ENCODE measurements at places on chromosomes 11 and 22.

GRCh38 chr22:23837496-23837859, 1.3 kb downstream of the DERL3 start:
- DNase-seq = no peak

DNA sequence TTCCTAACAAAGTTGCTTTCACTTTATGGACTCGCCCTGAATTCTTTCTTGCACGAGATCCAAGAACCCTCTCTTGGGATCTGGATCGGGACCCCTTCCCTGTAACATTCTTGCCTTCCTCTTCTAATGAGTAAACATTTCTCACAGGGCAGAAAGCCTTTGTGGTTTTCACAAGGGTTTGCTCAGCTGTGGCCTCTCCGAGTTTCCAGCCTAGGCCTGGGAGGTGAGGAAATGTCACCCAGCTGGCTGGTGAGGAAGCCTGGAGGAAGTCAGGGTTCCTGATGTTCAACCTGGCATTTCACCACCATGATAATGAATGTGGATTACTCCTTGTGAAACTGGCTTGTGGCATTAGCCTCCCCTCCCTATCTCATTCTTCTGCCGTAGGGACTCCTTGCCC, 224.9 kb downstream of the DSCAML1 start:
- DNase-seq = no peak

DNA sequence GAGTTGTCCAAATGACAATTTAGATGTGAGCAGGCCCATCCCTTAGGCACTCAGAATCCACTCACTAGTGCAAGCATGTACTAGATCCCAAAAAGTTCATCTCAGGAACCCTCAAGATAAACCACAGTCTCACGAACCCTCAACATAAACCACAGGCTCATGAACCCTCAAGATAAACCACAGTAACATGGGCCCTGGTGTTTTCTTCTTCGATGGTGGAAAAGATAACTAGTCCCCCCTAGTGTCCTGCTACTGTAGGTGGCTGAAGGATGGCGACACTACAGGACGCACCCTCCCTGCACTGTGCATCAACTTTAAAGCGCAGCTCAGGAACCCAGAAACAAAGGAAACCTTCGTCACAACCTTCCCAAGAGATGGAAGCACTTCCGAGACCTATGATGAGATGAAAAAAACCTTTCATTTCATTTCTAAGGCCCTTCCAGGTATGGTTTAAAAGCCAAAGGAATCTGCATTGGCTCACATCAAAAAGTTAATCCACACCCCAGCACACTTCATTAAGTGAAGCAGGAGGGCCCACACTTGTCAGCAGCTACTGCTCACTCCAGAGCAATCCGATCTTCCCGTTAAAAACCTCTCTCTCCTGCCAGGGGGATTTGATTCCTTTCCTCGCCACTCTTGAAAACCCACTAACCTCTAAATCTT, 2.4 kb downstream of the LARGE1 start:
- no peak for DNase-seq

DNA sequence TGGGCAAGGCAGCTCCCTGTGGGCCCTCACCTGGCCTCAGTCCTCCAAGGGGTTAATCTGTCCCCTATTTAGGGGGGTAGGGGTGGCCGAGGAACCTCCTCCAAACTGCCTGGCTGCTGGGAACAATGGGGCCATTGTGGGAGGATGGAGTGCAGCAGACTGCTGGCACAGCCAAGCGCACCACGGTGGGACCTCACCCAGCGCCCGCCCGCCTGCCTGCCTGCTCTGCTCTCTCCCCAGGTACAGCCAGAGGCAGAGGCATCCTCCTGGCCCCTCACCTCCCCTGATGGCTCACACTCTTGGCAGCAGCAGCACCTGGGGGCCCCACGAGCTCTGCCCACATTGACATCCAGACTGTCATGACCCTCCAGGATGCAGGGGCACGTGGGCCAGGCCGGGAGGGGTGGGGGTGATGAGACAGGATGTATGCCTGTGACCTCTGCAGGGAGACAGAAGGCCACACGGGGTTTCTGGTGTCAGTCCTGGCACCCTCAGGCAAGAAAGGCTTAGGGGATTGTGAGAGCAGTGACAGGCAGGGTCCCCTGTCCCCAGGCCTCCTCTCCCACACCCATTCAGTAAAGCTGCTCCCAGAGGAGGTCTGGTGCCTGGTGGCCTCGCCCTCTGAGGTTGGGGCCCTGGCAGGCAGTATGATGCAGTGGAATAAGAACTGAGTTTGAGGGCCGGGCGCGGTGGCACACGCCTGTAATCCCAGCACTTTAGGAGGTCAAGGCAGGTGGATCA, 11.4 kb downstream of the BCL9L start:
- DNase-seq = no peak

DNA sequence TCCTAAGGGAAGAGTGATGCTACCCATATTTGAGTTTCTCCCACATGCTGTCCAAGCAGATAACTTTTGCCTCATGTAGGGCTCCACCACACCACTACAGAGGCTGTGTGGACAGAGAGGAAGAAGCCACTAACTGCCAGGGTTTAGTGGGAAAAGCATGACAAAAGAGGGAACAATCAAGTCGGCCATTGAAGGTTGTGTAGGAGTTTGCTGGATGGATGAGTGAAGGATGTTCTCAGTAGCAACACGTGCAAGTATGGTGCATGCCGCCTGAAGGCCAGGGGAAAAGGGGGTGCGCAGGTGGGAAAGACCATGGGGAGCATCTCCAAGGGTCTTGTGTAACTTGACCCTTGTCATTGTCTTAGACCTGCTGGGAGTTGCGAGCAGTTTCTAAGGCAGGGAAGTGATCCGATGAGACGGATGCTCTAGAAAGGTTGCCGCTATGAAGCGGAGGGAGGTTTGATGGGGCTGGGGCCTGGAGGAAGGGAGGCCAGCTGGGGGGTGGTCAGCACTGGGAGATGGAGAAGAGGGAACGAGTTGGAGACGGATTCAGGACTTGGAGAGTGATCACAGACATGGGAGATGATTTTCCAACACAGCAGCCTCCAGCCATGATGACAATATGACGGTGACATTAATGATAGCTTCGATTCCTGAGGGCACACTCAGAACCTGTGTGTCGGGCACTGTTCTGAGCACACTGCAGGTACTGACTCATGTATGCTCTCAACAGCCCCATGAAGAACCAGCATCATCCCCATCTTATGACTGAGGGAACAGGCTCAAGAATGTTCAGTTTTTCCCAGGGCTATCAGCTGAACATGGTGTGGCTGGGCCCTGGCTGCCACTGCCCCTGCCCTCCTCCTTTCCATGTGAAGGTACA, 53.7 kb downstream of the CD6 start:
- DNase-seq = no peak

GRCh38 chr11:115741376-115742107, 237.3 kb upstream of the CADM1 start:
- DNase-seq = no peak

- DNase-seq = no peak
Observed at GRCh38 chr11:134118006-134118405, 49.1 kb downstream of the JAM3 start.

DNA sequence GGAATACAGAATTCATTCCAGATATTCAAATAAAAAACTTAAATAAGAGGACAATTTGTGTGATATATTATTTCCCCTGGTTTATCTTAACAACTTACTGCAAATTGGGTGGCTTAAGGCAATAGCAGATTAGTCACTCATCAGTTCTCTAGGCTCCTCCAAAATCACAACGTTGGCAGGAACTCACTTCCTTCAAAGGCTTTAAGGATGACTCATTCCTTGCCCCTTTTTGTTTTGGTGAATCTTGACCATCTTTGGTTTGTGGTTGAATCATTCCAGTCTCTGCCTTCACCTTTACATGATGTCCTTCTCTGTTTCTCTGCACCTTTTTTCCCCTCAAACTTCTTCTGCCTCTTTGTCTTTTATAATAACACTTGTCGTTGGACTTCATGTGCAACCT, 3.4 kb downstream of the OR10AG1 start:
- DNase-seq = no peak

DNA sequence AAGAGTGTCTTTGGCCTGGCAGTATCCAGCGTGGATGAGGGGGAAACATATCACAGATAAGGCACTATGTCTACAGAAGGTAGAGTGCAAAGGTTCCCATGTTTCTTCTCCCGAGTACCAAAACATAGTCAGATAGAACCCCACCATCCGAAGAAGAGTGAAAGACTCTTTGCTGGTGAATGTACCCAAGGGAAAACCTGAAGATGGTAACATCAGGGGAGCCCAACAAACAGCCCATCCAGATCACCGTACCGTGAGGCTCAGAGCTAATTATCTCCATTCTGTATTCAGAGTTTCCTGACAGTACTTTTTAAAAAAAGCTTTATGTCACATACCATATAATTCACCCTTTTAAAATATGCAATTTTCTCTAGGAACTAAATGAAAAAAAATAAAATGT, 44.4 kb downstream of the RAB30 start:
- DNase-seq = no peak

- no peak for DNase-seq
Observed at GRCh38 chr11:1102996-1103395, 28.3 kb downstream of the MUC2 start.

DNA sequence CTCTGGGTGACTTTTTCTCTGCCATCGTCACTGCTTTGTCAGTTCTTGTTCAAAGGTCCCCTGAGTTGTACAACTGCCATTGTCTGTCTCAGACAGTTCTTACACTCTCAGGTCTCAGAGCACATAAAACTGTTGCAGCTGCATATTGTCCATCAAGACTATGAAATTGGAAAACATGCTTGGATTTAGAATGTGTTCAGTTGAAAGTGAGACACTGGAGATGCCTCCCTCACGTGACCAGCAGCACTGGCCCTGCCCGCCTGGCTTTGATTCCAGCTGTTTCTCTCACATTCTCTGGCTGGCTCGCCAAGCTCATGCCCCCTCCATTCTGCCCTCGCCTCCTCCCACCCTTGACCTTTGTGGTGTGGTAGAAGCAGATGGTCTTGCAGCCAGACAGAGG, 244.2 kb downstream of the NTM start:
- no peak for DNase-seq

DNA sequence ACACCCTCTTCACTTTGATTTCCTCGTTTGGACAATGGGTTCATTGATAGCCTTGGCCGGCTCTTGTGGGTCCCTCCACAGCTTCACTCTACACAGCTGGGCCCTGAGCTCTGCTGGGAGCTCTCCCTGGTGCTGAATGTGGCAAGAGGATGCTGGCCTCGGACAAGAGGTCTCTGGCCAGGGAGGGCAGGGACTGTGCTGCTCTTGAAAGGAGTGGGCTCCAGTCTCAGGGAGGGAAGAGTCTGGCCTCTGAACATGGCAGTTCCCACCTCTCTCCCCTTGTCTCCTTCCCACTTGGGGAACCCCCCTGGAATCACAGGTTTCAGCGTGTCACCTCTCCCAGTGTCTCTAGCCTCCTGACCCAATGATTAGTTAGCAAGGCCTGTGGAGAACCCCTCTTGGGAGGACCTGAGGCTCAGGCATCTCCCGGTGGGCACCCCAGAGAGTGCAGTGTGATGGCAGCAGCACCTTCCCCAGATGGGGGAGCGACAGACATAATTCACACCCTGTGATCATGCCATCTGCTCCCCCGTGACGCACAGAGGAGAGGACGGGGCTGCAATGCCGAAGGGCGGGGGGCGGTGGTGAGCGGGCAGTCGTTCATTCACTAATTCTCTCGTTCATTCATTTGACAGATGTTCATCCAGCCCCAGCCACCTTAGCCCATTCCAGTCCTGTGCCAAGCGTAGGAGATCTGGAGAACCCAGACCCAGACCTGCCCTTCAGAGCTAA, 2.8 kb upstream of the CABP7 start:
- DNase-seq = peak; percentile 25

DNA sequence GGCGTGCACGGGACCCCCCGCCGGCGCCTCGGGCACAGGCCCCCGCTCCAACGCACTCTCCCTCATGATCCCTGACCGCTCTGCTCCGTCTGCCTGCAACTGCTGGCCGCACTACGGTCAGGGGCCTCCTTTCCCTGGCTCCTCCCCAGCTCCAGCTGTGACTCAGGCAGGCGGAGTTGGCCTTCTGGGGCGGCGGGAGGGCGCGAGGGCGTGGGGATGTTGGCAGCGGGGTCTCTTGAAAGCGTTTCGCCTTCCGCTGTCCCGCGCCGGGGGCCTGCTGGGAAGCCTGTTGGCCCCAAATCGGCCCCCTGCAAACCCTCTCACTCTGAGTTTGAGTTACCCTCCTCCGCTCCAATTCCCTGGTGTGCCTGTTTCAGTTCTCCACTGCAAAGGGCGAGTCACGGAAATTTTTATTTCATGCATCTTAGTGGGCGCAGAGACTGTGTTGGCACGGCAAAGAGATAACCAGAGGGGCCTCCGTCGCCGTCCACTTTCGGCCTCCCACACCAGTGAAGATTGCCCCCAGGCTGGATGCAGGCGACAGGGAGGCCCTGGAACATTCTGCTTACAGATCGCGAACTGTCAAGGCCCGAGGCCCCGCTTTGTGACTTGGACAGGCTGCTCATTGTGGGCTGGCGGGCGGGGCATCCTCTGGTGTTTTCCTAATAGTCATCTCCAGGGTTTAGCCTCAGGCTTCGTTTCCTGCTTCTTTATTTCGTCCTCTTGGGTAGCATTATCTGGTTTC, at the start of gene CAVIN3:
TSS of gene CAVIN3 (minus strand) at position 91 of the 745 bp plus-strand sequence. CDS start at position 66, 25 bp downstream.
- DNase-seq = peak; percentile 66

DNA sequence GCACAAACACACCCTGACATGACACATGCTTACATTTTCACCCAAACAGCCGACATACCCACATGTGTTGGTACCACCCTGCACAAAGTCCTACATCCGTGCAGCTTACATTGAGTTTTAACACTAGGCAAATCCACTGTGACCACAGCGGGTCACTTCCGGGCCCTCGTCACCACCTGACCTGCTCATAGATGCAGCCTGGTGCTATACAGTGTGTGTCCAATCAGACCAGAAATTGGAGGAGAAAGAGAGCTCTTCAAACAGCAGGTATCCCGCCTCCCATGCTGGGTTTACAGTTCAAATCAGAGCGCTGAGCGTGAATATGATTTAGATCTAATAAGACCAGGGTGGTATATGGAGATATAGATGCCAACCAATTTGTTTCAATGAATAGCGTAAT, 35.4 kb downstream of the PHF21B start:
- no peak for DNase-seq

DNA sequence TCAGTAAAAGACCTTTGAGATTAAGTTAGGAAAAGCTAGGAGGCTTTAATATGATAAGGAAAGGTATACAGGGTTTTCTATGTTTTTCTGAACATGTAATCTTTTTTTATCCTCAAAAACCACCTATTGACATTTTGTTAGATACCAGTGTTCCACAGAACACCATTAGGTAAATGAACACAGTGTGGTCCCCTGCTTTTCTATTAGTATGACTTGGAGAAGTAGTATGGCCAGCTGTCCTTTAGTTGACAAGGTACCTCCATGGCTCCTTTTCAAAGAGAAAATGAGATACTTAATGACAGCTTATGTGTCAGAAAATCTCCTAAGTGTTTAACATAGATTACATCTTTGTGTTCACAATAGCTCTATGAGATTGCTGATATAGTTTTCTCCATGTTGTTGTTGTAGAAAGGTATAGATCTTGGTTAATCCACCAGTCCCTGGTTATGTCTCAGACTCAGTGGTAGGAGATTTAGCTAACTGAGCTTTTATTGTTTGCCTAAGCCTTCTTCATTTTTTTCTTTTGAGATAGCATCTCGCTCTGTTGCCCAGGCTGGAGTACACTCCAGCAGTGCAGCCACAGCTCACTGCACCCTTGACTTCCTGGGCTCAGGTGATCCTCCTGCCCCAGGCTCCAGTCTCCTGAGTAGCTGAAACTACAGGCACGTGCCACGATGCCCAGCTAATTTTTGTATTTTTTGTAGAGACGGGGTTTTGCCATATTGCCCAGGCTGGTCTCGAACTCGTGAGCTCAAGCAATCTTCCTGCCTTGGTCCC, 46.0 kb downstream of the STIM1 start:
- DNase-seq = no peak

GRCh38 chr22:50578776-50579310, 616 bp upstream of the CPT1B start:
- no peak for DNase-seq

GRCh38 chr11:44057340-44057739, 8.7 kb upstream of the ACCS start:
- DNase-seq = no peak

Data from AG09319 (cell line).